ENCODE measurements at places on chromosomes 7 and 10. TPM values are rescaled to one million over a fixed set of nuclear protein-coding genes. Genes with fewer than 3 reads are reported as not detected.

DYDC2 gene
- total RNA-seq, result not detected

GRCh38 chr7:110800984-110801383 is 289.9 kb upstream of the LRRN3 start:
- no peak overlapping the region for H3K4me3 ChIP-seq
- no peaks in the 10 kb centered on the region for H3K27me3 ChIP-seq
- no peaks in the 10 kb centered on the region for H3K36me3 ChIP-seq
- H3K4me1 ChIP-seq, result peaks cover 4% of the 10 kb centered on the region

- no peaks in the 10 kb centered on the region for H3K4me1 ChIP-seq
- no peak overlapping the region for H3K27ac ChIP-seq
- no peaks in the 10 kb centered on the region for H3K36me3 ChIP-seq
- H3K27me3 ChIP-seq, result peaks cover 2% of the 10 kb centered on the region
- DNase-seq, result no peak
Measured at GRCh38 chr10:20372748-20373147, 524.4 kb downstream of the NEBL start.

AKR1D1 gene
- total RNA-seq, result not detected

DNA sequence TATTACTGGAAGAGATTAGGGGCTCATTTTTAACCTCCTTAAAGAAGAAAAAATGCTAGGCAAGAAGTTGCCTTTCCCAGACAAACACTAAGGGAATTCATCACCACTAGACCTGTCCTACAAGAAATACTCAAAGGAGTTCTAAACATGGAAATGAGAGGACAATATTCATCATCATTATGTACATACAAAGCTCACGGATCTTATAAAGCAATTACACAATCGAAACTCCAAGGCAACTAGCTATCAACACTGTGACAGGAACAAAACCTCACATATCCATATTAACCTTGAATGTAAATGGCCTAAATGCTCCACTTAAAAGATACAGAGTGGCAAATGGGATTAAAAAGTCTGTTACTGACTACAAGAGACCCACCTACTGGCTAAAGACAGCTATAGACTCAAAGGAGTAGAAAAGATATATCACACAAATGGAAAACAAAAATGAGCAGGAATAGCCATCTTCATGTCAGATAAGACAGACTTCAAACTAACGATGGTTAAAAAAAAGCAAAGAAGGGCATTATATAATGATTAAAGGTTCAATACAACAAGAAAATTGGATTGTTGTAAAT is 246.6 kb downstream of the ADRA2A start:
- no peak overlapping the region for H3K27ac ChIP-seq
- DNase-seq, result no peak
- H3K27me3 ChIP-seq, result peaks cover 11% of the 10 kb centered on the region

GRCh38 chr7:77329466-77330168 is 86.5 kb downstream of the GSAP start:
- H3K27me3 ChIP-seq, result no peaks in the 10 kb centered on the region
- no peak overlapping the region for H3K4me3 ChIP-seq
- H3K4me1 ChIP-seq, result peaks cover 26% of the 10 kb centered on the region
- no peak overlapping the region for H3K27ac ChIP-seq
- H3K36me3 ChIP-seq, result no peaks in the 10 kb centered on the region

C10orf62 gene
- total RNA-seq, result not detected

GRCh38 chr7:35645691-35646090 is 49.2 kb downstream of the HERPUD2 start:
- no peak for DNase-seq
- H3K36me3 ChIP-seq, result peaks cover 23% of the 10 kb centered on the region
- no peak overlapping the region for H3K27ac ChIP-seq
- no peak overlapping the region for H3K4me3 ChIP-seq

DNA sequence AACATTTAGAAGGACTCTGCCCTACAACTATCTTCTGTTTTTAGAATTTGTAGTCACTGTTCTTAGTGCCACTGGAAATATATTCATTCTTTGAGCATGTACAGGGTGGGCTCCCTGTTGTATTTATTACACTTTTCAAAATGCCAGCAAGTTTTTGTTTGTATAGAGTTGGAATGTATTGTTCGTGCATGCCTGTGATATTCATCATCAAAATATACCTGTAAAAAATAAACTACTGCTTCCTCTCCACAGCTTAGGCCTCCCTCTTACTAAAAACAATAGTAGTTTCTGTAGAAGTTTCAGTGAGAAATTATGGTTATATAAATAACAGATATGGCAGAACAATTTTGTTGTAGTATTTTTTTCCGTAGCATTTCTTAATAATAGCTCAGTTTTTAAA is 61.6 kb downstream of the NHLRC2 start:
- no peak overlapping the region for H3K27ac ChIP-seq
- H3K4me1 ChIP-seq, result peaks cover 5% of the 10 kb centered on the region
- H3K4me3 ChIP-seq, result no peak overlapping the region
- H3K36me3 ChIP-seq, result peaks cover 17% of the 10 kb centered on the region
- H3K27me3 ChIP-seq, result no peaks in the 10 kb centered on the region

PITRM1 gene
- total RNA-seq, result 76.5 TPM

DNA sequence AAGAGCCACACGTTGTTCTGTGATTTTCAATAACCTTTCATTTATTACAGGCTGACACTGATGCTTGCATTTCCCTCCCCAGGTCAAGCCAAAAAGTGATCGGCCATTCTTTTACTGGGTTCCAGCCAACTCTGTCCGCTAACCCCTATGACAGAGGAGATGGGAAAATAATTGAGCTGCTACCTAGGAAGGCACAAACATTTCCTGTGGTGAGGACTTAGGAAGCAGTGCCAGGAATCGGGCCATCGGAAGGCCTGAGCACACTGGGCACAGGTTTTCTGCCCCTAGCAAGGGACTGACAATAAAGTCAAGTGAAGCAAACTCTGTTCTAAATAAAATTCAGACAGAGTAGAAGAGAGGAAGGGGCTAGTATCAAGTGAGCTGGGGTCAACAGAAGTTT is 313.0 kb upstream of the AOAH start:
- no peak overlapping the region for H3K4me3 ChIP-seq
- H3K4me1 ChIP-seq, result peaks cover 18% of the 10 kb centered on the region
- H3K27ac ChIP-seq, result no peak overlapping the region
- DNase-seq, result no peak

DNA sequence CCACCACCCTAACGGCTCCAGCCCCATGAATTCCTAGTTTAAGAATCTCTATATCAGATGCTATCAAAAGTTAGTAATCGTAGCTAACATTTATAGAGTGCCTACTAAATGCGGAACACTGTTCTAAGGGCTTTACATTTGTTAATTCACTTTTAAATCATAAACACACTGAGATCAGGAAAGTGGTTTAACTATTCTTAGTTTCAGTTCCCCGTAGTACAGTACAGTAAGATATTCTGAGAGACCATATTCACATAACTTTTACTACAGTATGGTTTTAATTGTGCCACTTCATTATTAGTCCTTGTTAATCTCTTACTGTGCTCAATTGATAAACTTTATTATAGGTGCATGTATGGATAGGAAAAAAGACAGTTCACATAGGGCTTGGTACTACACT is 22.5 kb downstream of the SYPL1 start:
- no peak overlapping the region for H3K27ac ChIP-seq
- no peak overlapping the region for H3K4me3 ChIP-seq
- H3K27me3 ChIP-seq, result no peaks in the 10 kb centered on the region
- no peaks in the 10 kb centered on the region for H3K4me1 ChIP-seq
- no peak for DNase-seq
- H3K36me3 ChIP-seq, result peaks cover 51% of the 10 kb centered on the region

- H3K36me3 ChIP-seq, result no peaks in the 10 kb centered on the region
- DNase-seq, result no peak
- H3K4me1 ChIP-seq, result peaks cover 22% of the 10 kb centered on the region
- no peak overlapping the region for H3K27ac ChIP-seq
- H3K4me3 ChIP-seq, result no peak overlapping the region
Measured at GRCh38 chr7:36598054-36598674, 126.1 kb downstream of the AOAH start.

DNA sequence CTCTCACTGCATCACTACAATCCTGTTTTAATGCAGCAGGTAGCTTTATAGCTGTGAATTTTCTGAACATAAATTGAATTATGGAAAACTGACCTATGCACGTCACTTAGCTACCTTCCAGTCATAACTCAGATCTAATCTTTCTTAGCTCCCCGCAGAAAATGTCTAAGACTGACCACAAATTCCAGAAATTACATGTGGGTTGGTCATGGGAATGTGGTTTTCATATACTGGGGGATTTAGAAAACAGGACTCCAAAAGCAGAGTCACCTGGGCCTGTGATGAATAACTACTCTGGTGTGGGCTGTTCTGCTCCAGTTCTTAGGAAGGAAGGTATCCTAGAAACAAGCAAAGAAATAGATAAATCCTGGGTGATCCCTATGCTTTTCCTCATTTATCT is 178.4 kb upstream of the LRRTM3 start:
- peaks cover 22% of the 10 kb centered on the region for H3K4me1 ChIP-seq
- no peaks in the 10 kb centered on the region for H3K27me3 ChIP-seq
- no peaks in the 10 kb centered on the region for H3K36me3 ChIP-seq
- H3K27ac ChIP-seq, result peak overlapping the region; percentile 62
- no peak for DNase-seq

GRCh38 chr7:47688311-47689100 is 106.6 kb upstream of the TNS3 start:
- H3K36me3 ChIP-seq, result no peaks in the 10 kb centered on the region
- no peak for DNase-seq
- peaks cover 38% of the 10 kb centered on the region for H3K4me1 ChIP-seq
- no peaks in the 10 kb centered on the region for H3K27me3 ChIP-seq

TMEM72 gene
- total RNA-seq, result not detected

GRCh38 chr7:23226844-23227450 is 19.6 kb upstream of the GPNMB start:
- no peak overlapping the region for H3K4me3 ChIP-seq
- no peak overlapping the region for H3K27ac ChIP-seq

GRCh38 chr7:73829505-73829904 is 1.3 kb upstream of the CLDN4 start:
- no peak for DNase-seq
- H3K27me3 ChIP-seq, result no peaks in the 10 kb centered on the region
- no peak overlapping the region for H3K4me3 ChIP-seq
- H3K36me3 ChIP-seq, result no peaks in the 10 kb centered on the region
- no peak overlapping the region for H3K27ac ChIP-seq

ABCF2 gene
- 43.9 TPM for total RNA-seq

ETV1 gene
- total RNA-seq, result 15.2 TPM

GRCh38 chr10:79947787-79948424 is 999 bp downstream of the SFTPD start:
- no peaks in the 10 kb centered on the region for H3K4me1 ChIP-seq
- no peak overlapping the region for H3K4me3 ChIP-seq
- H3K27ac ChIP-seq, result no peak overlapping the region
- DNase-seq, result peak; percentile 59
- H3K36me3 ChIP-seq, result no peaks in the 10 kb centered on the region

GRCh38 chr7:97020996-97021746 is 3.5 kb downstream of the DLX5 start:
- H3K4me3 ChIP-seq, result peak overlapping the region; percentile 38
- H3K27me3 ChIP-seq, result peaks cover 88% of the 10 kb centered on the region
- peak overlapping the region; percentile 41 for H3K27ac ChIP-seq
- H3K36me3 ChIP-seq, result peaks cover 13% of the 10 kb centered on the region

DNA sequence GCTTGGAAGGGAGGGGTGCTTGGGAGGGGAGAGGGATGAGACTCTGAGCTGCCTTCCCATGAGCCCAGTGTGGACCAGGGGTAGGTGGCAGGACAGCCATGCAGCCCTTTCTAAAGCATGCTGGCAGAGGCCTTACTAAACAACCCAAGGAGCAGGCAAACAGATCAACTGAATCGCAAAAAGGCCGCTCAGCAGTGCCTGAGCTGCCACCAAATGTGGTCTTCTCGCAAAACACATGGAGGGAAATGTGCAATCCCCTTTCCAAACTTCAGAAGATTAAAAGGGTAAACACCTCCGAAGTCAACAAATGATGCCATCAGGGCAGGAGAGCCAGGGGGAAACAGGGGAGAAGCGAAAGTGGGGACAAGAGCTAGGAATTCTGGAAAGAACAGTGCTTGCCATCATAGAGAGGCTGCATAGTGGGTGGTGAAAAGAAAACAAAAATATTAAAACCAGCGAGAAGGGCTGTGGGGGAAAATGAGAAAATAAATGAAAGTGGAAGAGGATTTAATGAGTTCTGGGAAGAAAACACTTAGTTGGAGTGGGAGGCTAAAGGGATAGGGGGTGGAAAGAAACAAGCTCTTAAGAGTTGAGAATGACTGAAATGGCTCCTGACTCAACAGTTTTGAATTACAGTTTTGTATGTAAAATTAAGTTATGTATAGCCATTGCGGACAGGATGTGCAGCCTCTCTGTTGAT is 62.2 kb upstream of the ZNF32 start:
- H3K36me3 ChIP-seq, result no peaks in the 10 kb centered on the region
- no peak overlapping the region for H3K4me3 ChIP-seq
- no peak for DNase-seq

DNA sequence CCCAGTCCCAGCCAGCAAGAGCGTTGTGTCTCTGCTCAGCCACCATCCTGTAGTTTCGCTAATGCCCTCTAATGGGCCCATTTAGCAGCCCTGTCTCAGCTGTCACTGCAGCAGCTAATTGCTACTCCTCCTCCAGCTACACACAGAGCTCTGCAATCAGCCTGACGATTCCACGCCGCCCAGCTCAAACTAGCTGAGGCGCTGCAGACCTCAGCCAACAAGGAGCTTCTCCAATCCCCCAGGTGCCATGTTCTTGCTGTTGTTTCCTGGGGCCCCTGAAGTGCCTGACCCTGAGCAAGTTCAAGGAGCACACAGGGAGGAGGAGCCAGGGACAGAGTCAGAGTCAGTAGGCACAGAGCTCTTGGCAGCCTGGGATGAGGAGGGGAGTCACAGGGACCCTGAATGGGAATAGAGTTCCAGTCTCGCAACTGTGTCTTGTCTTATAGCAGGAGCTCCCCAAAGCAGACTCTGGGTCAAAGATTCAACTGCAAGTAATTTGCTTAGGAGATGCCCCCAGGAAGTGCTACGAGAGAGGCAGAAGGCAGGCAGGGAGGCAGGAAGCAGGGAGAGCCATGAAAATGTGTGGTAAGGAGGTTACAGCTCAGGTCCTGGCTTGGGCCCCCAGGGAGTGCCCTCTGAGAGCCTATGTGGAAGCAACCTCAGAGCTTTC is 135.8 kb upstream of the UNC5B start:
- DNase-seq, result peak; percentile 76
- no peaks in the 10 kb centered on the region for H3K4me1 ChIP-seq
- no peaks in the 10 kb centered on the region for H3K36me3 ChIP-seq

HTRA1 gene
- total RNA-seq, result 1,546 TPM

DNA sequence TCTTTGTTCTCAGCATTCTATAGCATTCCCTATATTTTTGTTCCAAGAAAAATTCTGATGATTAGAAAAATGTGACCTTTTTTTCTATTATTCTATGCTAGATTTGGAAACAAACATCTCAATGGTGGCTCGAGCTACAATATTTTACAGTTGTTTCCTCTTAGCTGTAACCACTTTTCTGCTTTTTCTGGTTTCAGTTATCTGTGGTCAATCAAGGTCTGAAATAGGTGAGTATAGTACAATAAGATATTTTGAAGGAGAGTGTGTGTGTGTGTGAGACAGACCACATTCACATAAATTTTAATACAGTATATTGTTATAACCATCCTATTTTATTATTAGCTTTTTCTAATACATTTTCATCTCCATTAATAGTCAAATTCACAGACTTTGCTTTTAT is 564.5 kb upstream of the GHITM start:
- H3K4me3 ChIP-seq, result no peak overlapping the region
- H3K4me1 ChIP-seq, result no peaks in the 10 kb centered on the region
- H3K27me3 ChIP-seq, result no peaks in the 10 kb centered on the region
- H3K36me3 ChIP-seq, result peaks cover 8% of the 10 kb centered on the region
- no peak overlapping the region for H3K27ac ChIP-seq
- DNase-seq, result no peak

MRC1 gene
- not detected for total RNA-seq
